CD8-positive, alpha-beta T cell (primary cell): ENCODE measurements at places on chromosomes 7 and 10.

GRCh38 chr7:151367284-151367683 is 25.7 kb downstream of the NUB1 start:
- no peak for DNase-seq

DNA sequence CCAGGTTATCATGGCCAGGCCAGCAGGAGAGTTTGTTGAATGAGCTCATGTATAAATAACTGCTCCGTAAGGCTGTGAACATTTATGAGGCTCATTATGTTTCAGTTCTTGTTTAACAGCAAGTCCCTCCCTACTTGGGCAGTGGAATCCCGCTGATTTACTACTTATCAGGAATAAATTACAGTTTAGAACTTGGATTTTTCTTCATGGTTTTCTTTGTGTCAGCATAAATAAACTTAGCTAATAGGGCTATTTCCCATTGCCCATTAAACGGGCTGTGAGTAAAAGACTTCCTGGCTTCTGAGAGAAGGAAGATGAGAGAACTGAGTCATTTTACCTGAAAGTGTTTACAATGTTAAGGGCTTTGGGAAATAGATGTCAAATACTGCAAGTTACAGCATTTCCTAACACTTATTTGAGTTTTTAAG is 701.6 kb upstream of the ANKRD30A start:
- DNase-seq = no peak

- DNase-seq = no peak
These were observed 16.8 kb downstream of the ATP6V1F start for GRCh38 chr7:128879461-128879938.

GRCh38 chr10:72275351-72276012 is 1.8 kb downstream of the DDIT4 start:
- no peak for DNase-seq

DNA sequence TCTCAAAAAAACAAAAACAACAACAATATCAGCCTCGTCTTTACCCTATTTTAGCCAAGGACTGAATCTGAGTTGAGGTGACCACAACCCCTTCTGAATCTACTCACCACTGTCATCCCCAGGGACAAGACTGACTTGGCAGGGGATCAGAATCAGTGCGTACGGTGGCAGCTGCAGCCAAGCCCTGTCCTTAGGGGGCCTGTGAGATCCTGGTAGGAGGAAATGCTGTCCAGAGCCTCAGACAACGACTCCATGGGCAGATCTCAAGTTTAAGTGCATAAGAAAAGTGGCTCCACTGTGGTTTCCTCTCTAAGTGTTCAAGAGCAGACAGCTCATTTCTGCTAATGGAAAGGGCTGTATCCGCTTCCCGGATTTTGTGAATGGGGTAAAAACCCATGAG is 22.4 kb upstream of the CYTH3 start:
- DNase-seq = no peak
